ENCODE measurements at places on chromosomes 7 and 10.

GRCh38 chr10:120012131-120012400 lies 119.5 kb downstream of the SEC23IP start:
- DNase-seq: no peak

DNA sequence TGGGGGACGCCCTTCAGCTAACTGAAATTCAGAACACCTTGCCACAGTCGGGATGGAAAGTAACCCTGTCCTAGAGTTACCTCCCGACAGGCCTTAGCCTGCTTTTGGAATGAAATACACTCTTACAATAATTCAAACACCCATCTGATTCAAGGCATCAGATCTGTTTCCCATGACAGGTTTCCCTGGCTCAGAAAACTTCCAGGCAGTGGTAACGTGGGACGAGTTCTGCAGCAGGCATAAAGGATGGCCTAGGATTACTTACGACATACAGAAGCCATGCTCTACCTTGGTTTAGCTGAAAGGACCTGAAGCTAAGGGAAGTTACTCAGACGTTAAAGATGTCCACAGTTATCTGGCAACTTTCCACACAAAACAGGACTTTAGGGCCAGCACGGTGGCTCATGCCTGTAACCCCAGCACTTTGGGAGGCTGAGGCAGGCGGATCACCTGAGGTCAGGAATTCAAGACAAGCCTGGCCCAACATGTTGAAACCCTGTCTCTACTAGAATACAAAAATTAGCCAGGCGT lies 5.0 kb downstream of the PAXIP1 start:
- no peak for DNase-seq

DNA sequence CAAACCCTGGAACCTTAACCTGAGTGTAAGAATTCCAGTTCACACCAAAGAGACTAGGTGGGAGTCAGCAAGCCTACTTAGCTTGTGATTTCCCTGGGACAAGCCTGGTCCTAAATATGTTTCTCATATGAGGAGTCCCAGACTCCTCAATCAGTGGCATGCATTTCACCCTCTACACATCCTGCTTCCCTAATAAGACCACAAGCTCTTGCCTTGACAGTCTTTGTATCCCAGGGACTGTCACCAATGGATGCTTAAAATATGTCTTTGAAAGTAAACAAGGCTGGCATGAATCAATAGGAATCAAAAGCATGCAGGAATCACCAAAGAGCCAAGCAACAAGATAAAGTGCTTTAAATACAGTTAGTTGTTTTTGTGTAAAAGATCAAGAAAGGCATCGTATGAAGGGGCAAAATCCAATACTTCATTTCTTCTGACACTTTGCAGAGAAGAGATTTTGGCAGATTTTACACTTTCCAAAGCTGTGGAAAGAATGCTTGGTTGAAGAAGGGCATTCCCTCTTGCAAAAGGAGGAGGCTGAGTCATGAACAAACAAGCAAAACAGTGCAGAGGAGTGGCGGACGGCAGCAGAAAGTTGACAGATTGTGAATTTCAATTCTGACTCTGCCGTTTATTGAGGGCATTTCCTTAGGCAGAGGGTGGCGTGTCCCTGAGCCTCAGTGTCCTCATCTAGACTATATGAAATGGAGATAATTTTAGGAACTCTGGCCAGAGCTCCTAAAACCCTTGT lies 8.5 kb upstream of the NFE2L3 start:
- DNase-seq: no peak

GRCh38 chr10:125976960-125977605 lies 80.7 kb downstream of the FANK1 start:
- no peak for DNase-seq

GRCh38 chr7:38728145-38728544 lies 97.0 kb upstream of the AMPH start:
- no peak for DNase-seq

All from smooth muscle cell of the brain vasculature (primary cell).